Activated CD4-positive, alpha-beta T cell treated with anti-CD3 and anti-CD28 coated beads for 4 hours (primary cell): ENCODE measurements at places on chromosomes 13 and 19.

DNA sequence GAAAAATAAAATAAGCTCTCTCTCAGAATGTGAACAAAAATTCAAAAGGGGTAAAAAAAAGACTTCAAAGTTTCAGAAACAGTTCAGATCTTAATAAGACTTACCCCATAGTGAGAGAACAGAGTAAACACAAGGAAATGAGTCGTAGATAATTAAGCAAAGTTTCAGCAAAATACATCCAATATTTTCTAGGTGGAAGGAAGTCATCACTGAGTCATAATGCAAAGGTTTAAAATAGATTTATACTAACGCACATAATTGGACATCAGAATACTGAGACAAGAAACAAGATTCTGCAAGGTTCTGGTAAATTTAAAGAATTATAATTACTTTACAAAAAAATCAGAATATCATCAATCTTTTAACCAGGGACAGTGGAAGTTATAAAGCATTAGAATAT, 1370.7 kb upstream of the ATXN8OS start:
- DNase-seq = no peak

DNA sequence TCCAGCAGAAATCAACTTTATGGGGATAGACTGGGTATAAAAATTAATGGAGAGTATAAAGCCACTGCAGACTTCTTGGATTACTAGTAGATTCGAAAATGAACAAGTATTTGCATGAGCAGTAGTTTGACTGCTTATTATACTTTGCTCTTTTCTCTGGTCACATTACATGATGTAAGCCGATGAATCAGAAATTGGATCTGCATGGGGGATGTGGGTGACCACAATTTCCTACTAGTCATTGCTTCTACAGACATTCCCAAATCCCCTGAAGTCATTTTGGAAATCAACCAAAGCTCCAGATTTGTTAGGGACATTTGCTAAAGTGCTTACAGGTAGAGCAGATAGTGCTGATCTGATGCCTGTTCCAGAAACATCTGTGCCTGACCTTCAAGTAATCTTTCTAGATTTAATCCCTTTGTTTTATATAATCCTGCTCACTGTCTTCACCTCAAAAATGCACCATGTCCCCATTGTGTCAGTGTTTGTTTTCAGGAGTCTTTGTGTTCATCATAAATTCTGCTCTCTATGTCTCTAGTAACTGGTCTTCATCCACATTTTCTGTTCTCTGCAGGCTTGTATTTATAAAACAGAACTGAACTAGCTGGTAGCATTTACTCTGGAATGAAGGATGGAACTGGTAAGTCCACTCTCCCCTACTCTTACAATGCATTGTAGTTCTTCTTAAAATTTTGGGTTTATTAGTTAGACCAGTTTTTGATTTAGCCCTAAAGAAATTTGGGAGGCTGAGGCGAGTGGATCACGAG, 201.5 kb upstream of the CSNK1A1L start:
- DNase-seq = no peak

GRCh38 chr19:18023622-18024251, 15.8 kb downstream of the ARRDC2 start:
- peak; percentile 55 for DNase-seq

GRCh38 chr13:94683409-94683808, 28.9 kb downstream of the SOX21 start:
- DNase-seq = no peak

- no peak for DNase-seq
Measured at GRCh38 chr13:44746690-44747089, 170.6 kb upstream of the TSC22D1 start.

DNA sequence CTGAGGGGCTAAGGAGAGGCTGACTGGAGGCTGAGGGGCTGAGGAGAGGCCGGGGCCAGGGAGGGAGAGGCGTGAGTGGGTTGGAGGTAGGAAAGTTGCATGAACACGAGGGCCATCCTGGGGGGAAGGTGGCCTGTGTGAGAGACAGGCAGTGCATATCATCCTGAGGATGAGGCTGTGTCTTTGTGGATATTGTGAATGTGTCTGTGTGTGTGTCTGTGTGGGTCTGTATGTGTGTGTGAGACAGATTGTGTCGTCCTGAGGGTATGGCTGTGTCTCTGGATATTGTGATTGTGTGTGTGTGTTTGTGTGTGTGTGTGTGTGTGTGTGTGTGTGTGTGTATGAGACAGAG, 422 bp downstream of the ZNF71 start:
- no peak for DNase-seq

DNA sequence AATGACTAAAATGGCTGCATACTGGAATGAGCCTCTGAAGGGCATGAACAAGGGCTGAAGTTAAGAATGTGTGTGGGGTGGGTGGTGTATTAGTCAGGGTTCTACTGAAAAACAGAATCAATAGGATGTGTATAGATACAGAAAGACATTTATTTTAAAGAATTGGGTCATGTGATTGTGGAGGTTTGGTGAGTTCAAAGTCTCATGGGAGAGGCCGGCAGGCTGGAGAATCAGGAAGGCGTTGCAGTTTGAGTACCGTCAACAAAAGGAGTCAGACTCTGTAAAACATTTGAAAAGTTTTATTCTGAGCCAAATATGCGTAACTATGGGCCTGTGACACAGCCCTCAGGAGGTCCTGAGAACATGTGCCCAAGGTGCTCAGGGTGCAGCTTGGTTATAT, 24.5 kb upstream of the CYSLTR2 start:
- no peak for DNase-seq

DNA sequence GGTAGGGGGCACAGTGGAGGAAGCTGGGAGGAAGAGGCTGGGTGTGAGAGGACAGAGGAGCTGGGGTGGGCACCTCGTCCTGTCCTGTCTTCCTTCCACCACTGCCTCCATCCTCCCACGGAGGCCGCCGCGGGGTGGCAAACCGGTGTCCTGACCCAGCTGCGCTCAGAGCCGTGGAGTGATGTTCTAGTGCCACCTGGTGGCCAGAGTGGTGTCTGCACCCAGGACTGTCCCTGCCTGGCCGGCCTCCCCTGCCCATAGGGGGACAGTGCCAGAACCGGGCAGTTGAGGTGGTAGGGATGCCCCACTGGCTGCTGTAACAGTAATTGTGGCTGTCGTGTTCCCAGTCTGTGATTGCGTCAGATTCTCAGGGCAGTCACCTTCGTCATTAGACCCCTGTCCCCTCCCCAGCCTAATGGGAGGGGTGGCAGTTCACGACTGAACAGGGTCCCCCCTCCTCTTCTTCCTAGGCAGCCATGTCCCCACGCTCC, 11.1 kb upstream of the ARRDC2 start:
- DNase-seq = peak; percentile 79

GRCh38 chr19:38145623-38146022, 78.4 kb downstream of the DPF1 start:
- no peak for DNase-seq

DNA sequence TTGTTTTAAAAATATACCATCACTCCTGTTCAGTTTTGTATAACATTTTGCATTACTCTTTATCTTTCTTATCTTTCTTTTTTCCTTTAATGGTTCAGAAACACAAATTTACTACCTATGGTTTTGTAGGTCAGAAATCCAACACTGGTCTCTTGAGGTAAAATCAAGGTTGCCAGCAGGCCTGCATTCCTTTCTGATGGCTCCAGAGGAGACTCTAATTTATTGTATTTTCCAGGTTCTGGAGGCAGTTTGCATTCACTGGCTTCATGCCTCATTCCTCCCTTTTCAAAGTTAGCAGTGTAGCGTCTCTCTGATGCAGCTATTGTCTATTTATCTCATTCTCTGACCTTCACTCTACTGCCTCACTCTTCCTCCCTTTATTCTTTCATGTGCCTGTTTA, 767.4 kb downstream of the SLITRK6 start:
- DNase-seq = no peak

DNA sequence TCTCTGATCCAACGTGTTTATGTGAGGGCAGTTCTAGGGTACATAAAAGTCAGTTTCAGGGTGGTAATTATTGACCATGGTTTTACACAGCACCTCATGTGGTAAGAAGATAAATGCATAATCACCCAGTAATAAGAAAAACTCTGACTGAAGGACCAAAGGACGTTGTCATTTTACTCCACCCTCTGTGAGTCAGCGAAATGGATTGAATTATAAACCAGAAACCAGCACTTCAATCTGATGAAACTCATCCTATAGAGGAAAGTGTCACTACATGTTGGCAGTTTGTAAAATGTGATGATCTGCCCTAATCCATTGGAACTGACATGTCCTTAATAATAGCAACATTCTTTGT, 406.8 kb downstream of the KLF5 start:
- no peak for DNase-seq

GRCh38 chr13:29952245-29952644, 101.8 kb upstream of the UBL3 start:
- no peak for DNase-seq

- DNase-seq = no peak
Measured at GRCh38 chr13:93529961-93530360, 303.4 kb downstream of the GPC6 start.

DNA sequence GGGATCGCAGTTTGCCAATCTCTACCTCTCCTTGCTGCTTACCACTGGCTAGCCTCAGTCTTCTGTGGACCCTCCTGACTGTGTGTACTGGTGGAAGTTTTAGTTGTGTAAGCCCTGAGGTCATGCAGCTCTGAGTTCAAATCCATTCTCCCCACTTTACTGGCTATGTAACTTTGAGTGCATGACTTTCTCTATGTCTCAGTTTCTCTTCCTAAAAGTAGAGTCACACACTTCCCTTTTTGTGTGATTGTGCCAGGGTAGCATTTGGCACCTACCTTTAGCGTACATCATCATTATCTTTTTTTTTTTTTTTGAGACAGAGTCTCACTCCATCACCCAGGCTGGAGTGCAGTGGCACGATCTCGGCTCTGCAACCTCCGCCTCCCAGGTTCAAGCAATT, 70.3 kb downstream of the MAP4K1 start:
- no peak for DNase-seq

- no peak for DNase-seq
Measured at GRCh38 chr13:21898945-21899344, 228.1 kb downstream of the FGF9 start.

- DNase-seq = no peak
Measured at GRCh38 chr13:30301827-30302226, 5.5 kb downstream of the KATNAL1 start.

DNA sequence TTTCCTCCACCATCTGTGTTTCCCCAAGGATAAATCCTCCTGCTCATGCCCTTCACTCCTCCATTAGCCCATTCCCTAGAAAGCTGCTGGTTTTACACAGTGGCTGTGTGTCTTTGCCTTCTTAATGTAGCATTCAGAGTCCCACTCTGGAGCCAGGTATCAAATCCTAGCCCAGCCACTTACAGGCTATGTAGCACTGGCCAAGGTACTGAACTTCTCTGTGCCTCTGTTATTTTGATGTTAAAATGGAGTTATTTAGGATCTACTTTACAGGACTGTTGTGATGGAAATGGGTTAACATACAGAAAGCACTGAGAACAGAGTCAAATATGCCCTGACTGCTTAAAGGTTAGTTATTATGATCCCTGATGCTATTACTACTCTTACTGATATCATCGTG, 1.5 kb upstream of the ZSCAN4 start:
- no peak for DNase-seq

- DNase-seq = no peak
Measured at GRCh38 chr13:99237981-99238662, 20.1 kb downstream of the GPR18 start.

DNA sequence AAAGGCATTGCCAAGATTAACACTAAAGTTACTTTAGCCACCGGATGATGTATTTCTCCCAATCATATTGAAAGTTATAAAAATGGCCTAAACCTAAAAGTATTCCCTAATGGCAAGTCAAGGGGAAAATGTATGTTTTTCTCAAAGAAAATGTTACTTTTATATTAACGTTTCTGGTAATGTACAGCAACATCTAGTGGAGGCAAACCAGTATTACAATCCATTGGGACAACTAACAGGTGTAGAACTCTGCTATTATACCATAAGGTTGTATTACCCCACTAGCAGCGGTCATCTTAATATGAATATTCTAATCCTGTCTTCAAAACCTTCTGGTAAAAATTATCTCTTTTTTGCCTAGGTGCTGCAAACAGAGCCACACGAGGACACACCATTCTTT, 69.2 kb downstream of the ZNF100 start:
- no peak for DNase-seq

DNA sequence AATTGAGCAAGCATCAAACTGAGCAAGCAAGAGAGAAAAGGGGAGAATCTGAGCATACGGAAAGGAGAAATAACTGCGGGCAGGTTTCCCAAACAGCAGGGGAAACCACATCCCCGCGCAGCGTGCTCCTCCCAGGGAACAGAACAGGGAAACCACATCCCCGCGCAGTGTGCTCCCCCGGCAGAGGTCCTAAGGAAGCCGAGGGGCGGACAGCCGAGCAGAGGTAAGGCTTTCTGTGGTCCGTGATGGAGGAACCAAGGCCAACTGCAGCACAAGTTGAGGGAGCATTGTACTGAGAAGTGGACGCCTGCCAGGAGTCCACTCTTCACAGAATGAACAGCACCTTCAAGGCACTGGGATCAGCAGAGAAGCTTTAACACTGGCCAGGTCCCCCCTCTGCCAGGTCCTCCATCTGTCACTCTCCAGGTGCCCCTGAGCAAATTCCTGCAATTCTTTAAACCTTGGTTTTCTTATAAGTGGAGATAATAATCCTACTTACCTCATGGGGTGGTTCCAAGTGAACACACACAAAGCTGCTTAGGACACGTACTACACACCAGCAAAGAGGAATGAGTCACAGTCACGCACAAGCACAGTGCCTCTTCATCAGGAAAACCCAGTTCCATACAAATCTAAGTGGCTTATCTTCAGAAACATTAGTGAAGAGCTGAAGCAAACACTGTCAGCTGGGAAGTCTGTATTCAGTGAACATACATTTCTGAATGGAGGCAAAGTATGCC, 23.0 kb upstream of the LAMP1 start:
- no peak for DNase-seq

- DNase-seq = no peak
Measured at GRCh38 chr13:101416181-101417042, at the start of gene NALCN. Gene NALCN, minus strand, starts transcription at chr13:101416508. Its CDS starts 17,382 bp downstream, at chr13:101399126.

GRCh38 chr13:65479692-65480091, 1750.4 kb downstream of the PCDH9 start:
- no peak for DNase-seq

GRCh38 chr13:98959291-98959690, 18.6 kb downstream of the DOCK9 start:
- no peak for DNase-seq

GRCh38 chr13:23945612-23946011, 48.3 kb upstream of the C1QTNF9B start:
- DNase-seq = no peak

- DNase-seq = no peak
Measured at GRCh38 chr13:92530364-92530763, 696.2 kb upstream of the GPC6 start.
